ENCODE measurements at places on chromosomes 1 and 21.

DNA sequence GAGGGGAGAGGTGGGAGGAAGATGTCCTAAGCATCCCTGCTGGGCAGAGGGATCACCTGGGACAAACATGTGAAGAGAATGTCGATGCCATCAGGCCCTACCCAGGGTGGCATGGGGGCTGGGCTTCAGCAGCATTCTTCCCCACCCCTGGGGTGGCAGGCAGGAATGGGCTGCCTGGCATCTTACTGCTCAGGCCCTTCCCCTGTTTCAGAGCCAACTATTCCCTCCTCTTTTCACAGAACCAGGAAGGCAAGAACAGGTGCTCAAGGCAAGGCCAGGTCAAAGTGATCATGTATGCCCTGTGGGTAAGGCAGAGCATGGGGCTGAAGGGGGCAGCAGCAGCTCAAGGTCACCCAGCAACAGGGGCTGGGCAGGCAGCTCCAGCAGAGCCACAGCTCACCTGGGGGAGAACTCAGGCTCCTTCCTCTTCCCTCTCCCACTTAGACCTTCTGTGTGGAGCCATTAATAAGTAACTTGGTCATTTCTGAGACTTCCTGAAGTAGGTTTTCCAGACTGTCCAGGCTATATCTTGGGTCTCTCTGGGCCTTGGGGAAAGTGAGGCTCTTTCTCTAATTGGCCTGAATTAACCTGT is 56.4 kb downstream of the ELK4 start:
- no peak for DNase-seq

- DNase-seq = no peak
Measured at GRCh38 chr1:219261454-219261853, 87.8 kb downstream of the LYPLAL1 start.

- no peak for DNase-seq
Measured at GRCh38 chr1:226957714-226958113, 17.6 kb downstream of the COQ8A start.

GRCh38 chr1:65344171-65344814 is 35.0 kb downstream of the DNAJC6 start:
- DNase-seq = no peak

GRCh38 chr21:40556442-40556968 is 290.5 kb downstream of the DSCAM start:
- no peak for DNase-seq

DNA sequence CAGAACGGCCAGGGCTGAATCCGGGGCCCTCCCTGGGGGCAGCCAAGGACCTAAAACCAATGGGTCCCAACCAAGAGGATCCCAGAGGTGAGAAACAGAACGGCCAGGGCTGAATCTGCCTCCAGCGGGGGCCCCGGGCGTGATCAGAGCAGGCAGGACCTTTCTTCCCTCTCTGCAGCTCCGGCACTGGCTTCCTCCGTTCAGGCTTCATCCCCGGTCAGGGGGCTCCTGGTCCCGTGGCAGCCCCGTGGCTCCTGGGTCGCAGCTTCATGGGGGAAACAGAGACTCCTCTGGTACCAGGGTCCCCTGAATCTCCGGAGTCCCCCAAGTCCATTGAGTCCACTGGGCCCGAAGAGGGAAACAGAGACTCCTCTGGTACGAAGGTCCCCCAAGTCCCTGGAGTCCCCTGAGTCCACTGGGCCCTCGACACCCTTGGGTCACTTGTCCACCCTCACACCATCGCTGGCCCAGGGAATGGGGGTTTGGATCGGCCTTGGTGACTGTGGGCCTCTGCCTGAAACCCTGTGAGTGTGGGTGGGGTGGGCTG is 60.1 kb downstream of the PRKCZ start:
- DNase-seq = no peak

DNA sequence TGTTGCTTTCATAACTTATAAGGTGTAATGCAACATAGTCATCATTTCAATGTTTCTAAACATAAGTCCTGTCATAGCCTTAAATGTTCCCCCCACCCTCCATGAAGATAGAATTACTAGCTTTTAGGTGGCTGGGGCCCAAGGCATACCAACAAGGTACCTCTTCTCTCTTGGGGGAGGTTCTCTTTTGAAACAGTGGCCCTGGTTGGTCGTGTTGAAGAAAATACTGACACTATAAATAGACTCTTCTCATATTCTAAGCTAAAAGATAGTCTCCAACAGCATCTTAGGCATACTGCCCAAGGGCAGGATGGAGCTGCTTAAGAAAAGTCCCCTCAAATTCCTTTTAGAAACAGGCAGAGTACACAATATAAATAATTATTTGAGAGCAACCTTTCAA is 255.0 kb downstream of the FAF1 start:
- no peak for DNase-seq

GRCh38 chr1:2382621-2383361 is 8.6 kb downstream of the MORN1 start:
- DNase-seq = peak; percentile 48

DNA sequence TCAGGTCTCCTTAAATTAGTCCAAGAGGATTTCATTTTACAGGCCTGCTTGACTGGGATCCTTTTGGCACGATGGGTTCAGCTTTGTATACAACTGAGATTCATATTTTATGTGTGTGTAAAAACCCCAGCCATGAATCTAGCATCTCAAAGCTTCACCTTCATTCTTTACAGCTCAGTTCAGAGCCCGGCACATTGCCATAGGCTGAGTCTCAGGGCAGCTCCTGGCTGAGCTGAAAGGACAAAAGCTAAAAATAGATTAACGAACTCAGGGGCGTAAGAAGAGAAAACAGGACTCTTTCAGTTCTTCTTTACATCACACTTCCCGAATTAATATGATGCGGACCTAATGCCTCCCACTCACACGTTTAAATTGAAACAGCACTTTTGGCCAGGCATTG is 262.8 kb upstream of the PBX1 start:
- no peak for DNase-seq

- no peak for DNase-seq
Measured at GRCh38 chr1:45344499-45344898, 4.3 kb upstream of the MUTYH start.

GRCh38 chr1:63363014-63363413 is 4.4 kb upstream of the ALG6 start:
- DNase-seq = no peak

- no peak for DNase-seq
Measured at GRCh38 chr21:31663584-31664249, 4.2 kb downstream of the SOD1 start.

DNA sequence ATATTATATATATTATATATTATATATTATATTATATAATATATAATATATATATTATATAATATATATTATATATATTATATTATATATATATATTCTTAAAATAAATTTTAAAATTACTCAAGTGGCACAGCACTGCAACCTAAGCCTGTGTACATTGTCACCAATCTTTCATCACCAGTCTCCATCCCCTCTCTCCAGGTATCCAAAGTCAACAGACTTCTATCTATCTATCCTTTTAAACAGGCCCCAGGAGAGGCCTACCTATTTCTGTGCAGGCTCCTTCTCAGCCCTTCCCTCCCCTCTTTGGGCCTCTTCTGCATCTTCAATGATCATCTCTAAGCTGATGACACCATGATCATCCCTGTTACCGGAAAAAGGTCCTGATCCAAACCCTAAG is 111.7 kb downstream of the RHOU start:
- DNase-seq = peak; percentile 11

DNA sequence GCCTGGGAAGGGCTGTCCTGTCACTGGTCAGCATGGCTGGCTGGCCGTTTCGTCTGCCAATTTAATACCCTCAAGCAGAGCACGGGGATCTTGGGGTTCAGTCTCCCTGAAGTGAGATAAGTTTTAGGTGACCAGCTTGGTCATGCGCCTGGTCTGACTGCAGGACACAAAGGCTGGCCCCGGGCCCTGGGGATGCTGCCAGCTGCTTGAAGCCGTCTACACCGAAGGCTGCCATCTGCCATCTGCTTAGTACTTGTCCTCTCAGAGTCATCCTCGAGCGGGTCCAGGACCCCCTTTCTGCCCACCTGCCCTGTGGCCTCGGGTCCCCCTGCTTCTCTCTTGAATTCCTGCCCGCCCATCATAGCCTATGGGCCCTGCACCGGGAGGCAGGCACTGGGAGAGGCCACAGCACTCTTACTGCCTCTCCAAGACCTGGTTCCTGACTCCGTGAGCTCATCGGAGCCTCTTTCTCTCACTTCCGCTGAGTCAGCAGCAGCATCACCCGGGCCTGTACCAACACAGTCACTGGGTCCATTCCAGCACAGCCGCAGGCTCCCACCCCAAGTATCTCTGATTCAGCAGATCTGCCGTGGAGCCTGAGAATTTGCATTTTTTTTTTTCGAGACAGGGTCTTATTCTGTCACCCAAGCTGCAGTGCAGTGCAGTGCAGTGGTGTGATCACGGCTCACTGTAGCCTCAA is 7.0 kb downstream of the FBLIM1 start:
- no peak for DNase-seq

DNA sequence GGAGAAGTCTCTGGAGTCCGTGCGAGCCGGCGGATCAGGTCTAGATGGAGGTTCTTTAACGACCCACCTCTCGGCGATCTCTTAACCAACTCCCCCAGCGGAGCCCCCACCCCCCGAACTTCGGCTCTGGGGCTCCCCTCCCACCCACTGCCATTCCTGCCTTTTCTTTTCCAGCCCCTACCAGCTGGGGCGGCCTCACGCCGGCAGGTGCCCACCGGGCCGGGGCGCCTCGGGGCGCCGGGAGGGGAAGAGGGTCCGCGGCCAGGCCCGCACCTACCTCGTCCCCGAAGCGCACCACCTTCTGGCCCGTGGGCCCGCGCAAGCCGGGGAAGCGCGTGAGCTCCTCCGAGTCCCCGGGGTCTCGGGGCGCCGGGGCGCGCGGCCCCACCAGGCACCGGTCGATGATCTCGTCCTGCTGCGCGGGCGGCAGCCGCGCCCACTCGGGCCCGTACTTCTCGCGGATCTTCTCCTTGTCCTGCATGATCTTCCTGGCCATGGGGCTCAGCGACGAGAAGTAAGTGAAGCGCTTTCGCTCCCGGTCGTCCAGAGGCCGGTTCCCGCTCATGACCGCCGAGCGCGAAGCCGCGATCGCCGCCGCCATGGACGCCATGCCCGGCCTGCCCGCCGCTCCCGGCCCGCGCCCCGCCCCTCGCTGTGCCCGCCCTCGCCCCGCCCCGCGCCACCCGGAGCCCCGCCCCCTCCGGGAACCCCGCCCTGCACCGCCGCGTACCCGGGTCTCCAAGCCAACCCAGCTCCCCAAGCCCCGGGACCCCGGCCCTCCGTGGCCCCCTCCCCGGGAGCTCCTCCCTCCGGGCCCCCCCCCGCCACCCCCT is at the start of gene C1orf198:
C1orf198 (minus strand) TSS at position 619 of the 833 bp plus-strand sequence; CDS start at position 610, 9 bp downstream.
- peak; percentile 89 for DNase-seq

- no peak for DNase-seq
Measured at GRCh38 chr1:211610779-211611556, 32.0 kb upstream of the SLC30A1 start.

DNA sequence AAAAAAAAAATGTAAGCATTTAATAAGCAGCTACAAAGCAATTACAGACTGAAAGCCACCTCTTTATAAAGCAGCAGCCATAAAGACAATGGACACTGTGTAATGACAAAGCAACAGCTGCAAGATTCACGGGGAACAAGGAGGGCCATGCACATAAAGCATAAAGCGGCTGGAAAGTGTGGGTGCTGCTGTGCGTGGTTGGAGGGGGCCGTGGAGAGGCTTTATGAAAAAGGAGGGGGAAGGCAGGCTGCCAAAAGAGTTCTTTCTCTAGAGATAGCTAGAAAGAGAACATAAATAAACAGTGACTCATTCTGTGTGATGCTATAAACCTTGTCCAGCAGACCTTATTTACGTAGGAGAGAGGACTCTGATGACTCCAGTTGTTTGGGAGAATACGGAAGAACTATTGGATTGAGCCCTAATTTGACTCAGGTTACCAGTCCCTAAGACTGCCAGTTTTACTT is 49.3 kb downstream of the ADAMTS1 start:
- no peak for DNase-seq

DNA sequence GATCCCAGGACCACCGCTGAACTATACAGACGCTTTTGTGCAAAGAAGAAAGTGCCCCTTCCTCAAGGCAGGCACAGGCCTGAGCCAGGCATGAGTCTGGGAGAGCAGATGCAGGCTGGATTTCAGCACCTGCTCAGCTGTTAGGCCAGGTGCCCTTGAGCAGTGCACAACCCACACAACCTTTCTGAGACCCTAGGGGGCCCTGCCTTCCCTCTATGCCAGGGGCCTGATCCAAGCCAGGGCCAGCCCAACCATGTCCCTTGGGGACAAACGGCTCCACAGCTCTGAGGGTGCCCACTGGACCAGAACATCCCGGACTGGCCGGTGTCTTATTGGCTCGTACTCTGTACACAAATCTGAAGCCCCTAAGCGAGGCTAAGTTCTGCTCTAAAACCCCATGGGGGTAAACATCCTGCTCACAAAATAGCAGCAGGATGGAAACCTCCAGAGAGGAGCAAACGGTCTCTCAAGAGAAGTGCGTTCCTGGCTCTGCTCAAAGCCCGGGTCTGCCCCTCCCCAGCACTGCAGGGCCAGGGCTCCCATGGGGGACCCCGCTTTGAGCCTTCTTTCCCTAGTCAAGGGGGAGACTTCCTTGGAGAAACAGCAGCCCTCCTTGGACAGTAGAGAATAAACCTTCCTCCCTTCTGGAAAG is 275.1 kb downstream of the NPHP4 start:
- no peak for DNase-seq

GRCh38 chr1:1959840-1960479 is 40.9 kb upstream of the TMEM52 start:
- peak; percentile 91 for DNase-seq

DNA sequence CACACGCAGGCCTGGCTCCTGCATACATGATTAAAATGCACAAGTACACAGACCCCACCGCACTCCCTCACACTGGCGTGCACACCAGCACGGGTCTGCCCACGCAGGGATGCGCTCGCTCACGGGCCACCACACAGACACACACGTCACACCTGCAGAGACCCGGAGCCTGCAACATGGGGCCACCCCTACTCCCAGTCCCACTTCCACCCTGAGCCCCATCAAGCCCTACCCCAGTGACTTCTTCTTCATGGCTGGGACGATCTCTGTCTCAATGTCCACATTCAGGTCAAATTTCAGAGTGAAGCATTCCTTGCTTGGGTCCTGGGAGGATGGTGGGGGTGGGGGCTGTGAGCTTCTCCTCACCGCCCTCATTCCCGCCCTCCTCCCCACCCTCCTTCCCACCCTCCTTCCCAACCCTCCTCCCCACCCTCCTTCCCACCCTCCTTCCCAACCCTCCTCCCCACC is 8.9 kb upstream of the TNFRSF25 start:
- DNase-seq = no peak

- no peak for DNase-seq
Measured at GRCh38 chr1:172679000-172679772, 20.3 kb downstream of the FASLG start.

DNA sequence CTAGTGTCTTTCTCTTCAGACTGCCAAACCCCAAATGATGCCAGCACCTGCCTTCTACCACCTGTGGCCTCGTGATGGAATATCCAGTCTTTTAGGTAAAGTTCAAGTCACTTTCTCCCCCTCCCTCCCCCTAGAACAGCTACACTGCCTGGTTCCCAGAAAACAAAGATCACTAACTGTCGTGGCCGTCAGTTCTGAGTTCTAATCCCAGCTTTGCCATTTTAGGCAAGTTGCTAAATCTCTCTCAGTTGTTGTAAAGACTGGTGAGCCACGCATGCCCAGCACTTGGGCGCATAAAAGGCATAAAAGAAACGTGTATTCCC is 648 bp upstream of the TRAPPC3 start:
- DNase-seq = no peak
